ENCODE measurements at places on chromosomes 5 and 9.
A peak's percentile ranks its signal among the peaks of the same experiment; 100 is the strongest.

GRCh38 chr5:9658706-9659105 lies 28.6 kb upstream of the TAS2R1 start:
- no peak for DNase-seq

GRCh38 chr9:125374443-125375309 lies 113.0 kb downstream of the GAPVD1 start:
- peak; percentile 48 for DNase-seq

DNA sequence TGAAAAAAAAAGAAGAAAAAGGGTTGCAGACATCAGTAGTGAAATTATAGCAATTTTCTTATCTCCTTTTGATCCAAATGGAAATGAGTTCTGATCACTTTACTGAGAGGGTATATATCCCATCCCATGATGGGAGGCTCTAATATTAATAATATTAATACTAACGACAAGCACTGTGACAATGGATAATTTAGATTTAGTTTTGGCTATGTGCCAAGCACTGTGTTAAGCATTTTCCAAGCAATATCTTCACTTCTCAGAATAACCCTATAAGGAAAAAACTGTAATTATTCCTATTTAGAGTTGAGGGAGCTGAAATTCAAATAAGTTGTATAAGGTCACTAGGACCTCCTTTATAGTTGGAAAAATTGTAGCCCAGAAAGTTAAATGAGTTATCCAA lies 58.4 kb upstream of the ASTN2 start:
- no peak for DNase-seq

DNA sequence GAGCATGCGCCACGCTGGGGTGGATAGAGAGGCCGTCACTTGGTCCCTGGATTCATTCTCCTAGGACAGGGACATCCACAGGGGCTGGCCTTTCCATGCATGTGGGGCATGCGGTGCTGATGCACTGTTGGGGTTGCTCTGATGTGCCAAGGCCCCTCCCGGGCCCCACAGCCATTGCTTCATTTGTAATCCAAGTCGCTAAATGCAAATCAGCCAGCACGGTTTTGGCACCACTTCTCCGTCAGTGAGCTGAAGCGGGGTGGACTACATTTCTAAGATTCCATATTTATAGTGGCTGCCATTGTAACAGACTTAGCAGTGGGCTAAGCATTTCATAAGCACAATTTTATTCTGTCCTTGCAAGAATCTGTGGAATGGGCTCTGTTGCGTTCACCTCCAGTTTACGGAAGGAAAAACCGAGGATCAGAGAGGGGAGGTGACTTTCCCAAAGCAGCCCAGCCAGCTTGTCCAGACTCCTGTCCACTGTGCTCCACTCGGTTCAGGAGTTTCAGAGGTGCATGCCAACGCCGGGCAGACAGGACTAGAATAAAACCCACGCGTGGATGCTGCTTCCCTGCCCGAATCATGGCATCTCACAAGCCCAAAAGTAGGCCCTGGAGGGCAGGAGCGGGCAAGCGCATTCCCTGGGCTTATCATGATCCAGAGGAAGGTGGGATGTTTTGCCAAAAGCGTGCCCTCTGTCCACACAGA lies 102.6 kb upstream of the COL5A1 start:
- no peak for DNase-seq

DNA sequence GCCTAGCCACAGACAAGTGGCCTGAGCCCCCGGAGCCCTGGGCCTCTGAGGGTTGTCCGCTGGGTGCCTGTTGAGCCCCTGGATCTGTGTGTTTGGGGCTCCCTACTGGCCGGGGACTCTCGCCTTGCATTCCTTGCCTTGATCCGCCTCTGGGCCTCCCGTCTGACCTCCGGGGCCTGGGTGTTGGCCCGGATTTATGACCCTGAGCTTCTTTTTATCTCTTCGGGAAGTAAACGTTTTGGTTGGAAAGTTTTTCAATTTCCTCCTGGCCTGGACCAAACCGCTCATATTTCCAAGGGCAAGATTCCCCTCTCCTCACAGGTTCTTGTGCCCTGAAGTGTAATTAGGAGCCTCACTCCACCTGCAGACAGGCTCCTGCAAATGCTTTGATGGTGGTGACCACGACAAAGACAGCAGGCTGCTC lies 69.3 kb upstream of the EGFLAM start:
- no peak for DNase-seq

DNA sequence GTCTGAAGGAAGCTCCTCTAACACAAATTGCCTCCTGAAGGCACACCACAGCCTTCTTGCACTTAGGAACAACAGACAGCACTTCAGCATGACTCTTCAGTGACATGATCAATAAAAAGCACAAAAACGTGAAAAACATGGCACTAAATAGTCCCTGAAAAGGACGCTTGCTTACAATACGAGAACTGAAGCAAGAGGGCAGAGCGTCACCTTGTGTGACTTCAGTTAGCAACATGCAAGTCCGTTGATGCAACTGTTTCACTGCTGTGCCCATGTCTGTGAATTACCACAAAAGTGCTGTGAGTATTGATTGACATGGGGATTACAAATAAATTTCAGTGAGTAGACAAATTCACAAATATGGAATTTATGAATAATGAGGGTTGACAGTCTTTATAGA lies 219.9 kb upstream of the GAS1 start:
- no peak for DNase-seq

- no peak for DNase-seq
Measured at GRCh38 chr5:133948721-133949120, 19.7 kb downstream of the C5orf15 start.

DNA sequence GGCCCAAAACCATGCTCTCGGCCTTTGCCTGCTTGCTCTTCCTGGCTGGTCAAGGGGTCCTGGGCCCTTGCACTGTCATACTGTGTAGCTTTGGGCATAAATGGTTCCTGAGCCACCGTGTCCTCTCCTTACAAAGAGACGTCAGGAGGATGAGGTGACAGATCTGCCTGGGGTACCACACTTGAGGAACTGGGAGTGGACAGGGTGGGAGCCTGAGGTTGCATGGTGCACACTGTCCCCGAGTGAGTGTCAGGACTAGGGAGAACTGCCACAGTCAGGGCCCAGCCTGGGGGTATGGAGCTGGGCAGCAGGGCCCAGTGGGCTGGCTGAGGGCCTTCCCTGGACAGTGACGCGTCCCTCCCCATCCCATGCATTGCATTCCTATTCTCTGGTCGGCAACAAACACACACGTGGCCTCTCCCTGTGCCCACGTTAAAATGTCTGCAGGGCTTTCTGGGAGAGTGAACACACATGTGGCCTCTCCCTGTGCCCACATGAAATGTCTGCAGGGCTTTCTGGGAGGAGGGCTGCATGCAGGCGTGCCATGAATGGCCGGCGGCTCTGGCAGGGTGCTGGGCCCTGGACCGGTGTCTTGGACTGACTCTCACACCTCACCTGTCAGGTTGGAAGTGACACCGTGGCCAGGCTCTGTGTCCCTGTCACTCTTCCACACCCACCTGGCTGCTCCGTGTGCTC lies 122.1 kb upstream of the COL5A1 start:
- no peak for DNase-seq

DNA sequence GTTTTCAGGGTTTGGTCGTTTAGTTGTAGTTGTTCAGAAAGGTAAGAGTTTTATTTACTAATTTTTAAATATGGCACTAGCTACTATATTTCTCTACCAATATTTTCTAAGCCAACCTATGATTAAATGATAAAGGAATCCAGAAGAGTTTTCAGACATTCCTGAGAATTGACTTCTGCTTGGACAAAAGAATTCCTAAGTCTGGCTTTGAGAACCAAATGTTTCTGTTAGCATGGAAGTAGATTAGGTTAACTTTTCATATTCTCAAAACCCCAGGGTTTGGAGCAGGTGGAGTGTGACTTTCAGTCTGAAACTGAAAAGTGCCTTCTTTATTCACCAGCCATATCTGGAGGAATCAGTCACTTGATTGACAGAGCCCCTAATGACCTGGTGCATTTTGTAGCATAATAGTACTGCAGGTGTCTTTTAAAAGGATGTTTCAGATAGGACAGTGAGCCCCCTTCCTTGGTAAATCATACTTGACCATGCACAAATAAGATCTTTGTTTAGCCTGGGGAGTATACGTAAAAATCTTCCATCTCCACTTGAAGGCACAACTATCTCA lies 457.0 kb upstream of the ZNF462 start:
- no peak for DNase-seq

DNA sequence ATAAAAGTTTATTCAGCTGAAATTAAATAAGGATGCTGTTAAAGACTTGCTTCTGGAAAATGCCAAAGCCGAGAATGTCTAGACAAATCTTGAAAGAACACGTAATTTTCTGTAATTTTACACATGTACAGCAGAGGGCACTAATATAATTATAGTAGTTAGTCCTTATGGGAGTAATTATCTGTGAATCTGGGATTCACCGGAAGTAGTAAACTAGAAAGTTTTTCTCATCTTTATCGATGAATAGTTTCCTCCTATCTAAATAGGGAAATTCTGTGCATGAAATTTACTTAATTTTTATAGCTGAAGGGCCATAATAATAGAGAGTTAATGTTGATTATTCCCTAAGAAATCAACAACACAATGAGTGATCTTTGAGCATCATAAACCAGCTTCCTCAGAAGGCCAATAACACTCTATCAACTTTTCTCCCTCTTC lies 18.4 kb upstream of the CNTLN start:
- no peak for DNase-seq

DNA sequence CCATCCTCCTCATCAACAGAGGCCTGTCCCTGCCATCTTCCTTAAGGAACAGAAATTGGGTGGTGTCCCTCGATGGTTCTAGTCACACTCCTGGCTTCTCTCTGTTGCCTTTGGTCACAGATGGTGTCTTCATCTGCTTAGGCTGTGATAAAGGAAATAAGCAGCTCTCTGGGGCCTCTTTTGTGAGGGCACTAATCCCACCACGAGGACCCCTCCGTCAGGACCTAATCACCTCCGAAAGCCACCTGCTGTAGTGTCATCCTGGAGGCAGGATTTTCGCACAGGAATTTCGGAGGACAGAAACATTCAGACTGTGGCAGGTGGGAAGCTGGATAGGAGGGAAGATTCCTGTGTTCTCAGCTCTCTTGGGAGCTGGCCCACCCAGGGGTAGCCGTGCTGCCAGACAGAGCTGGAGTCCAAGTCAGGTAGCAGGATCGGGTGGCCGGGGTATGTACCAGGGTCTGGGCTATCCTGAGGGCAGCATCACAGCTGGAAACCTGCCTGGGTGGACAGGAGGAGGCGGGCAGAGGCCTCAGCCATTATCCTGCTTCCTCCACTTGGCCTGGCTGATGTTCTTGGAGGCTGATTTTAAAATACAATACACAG lies 59.5 kb downstream of the ANKRD33B start:
- DNase-seq = no peak

GRCh38 chr9:137109250-137110146 lies 5.0 kb downstream of the DPP7 start:
- DNase-seq = no peak

GRCh38 chr5:115983519-115983918 lies 21.2 kb downstream of the LVRN start:
- no peak for DNase-seq

- no peak for DNase-seq
Measured at GRCh38 chr5:111635916-111636570, 121.0 kb downstream of the NREP start.

DNA sequence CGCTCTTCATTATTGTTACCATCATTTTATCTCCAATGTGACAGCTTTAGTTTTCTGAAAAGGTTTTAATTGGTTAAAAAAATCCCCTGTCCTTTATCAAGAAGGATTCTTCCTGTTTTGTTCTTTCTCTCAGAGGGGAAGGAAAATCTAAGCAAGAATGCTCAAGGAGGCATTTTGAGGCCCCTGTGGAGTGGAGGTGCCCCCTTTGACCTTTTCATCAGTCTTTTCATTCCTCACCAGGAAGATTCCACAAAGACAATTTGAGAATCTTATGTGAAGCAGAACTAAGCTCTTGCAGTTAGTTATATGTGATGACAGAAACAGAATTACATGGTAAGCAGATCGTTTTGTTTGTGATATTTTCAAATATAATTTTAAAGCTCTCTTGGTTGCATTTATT lies 489.6 kb downstream of the MAN2A1 start:
- no peak for DNase-seq
